Upper lobe of left lung (tissue), 6 donors: ENCODE measurements at places on chromosomes 16 and 17. TPM values are rescaled to one million over a fixed set of nuclear protein-coding genes. Genes with fewer than 3 reads are reported as not detected.

GRCh38 chr17:11293480-11293879 lies 52.5 kb downstream of the SHISA6 start:
- no peak overlapping the region for H3K4me3 ChIP-seq
- H3K4me1 ChIP-seq = no peaks in the 10 kb centered on the region
- DNase-seq = no peak
- H3K36me3 ChIP-seq = no peaks in the 10 kb centered on the region
- H3K27me3 ChIP-seq = no peaks in the 10 kb centered on the region
- H3K27ac ChIP-seq = no peak overlapping the region

GRCh38 chr16:56653218-56653617 lies 1.5 kb downstream of the MT1B start:
- no peak for DNase-seq
- H3K36me3 ChIP-seq = no peaks in the 10 kb centered on the region
- H3K27me3 ChIP-seq = no peaks in the 10 kb centered on the region

- DNase-seq = no peak
- H3K27ac ChIP-seq = peak overlapping the region; percentile 95
- H3K36me3 ChIP-seq = peaks cover 25% of the 10 kb centered on the region
- peaks cover 9% of the 10 kb centered on the region for H3K4me1 ChIP-seq
Measured at GRCh38 chr17:64386412-64387144, 4.1 kb downstream of the PECAM1 start.

DNA sequence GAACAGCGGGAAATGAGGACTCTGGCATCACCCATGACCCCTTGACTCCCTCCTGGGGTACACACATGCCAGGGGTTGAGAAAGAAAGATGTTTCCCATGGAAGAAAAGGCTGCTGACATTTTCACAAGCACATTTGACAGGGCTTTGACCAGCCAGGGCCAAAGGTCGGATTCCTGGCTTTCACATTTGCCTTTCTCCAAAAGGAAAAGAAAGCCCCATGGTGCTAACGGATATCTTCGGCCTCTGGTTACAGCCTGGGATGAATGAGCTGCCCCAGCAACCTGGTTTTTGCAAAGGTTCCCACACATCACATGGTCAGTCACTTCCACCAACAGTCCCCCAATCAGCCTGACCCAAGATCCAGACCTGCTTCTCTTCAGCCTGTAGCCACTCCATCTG lies 478.2 kb upstream of the CDH11 start:
- no peaks in the 10 kb centered on the region for H3K36me3 ChIP-seq
- no peaks in the 10 kb centered on the region for H3K4me1 ChIP-seq
- DNase-seq = no peak
- H3K27ac ChIP-seq = no peak overlapping the region
- H3K27me3 ChIP-seq = no peaks in the 10 kb centered on the region
- H3K4me3 ChIP-seq = no peak overlapping the region

DNA sequence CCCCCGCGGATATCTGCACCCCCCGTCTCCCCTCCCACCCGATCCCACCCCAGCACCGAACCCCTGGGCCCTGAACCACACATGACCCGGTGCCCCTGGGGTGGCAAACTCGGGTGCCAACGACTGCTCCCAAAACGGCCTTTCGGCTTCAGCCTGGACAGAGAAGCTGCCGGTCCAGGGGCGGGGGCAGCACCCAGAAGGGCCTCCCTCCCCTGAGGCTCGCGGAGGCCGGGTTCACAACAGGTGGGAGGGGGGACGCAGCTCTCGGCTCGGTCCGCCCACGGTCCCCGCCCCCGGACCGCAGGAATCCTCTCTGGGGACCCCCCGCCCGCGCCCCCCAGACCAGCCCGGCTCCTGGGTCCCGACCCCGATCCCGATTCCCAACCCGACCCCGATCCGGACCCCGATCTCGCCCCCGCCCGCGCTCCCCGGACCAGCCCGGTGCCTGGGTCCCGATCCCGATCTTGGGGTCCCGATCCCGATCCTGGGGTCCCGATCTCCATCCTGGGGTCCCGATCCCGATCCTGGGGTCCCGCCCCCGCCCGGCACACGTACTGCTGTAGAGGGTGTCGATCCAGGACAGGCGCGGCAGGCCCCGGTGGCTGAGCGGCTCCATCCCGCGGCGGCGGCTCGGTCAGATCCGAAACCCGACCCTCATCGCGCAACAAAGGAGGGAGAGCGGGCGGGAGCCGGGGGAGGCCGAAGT lies 516 bp downstream of the ABR start:
- DNase-seq = peak; percentile 91
- no peaks in the 10 kb centered on the region for H3K27me3 ChIP-seq
- peak overlapping the region; percentile 83 for H3K27ac ChIP-seq
- H3K4me3 ChIP-seq = peak overlapping the region; percentile 42
- H3K36me3 ChIP-seq = no peaks in the 10 kb centered on the region

- no peaks in the 10 kb centered on the region for H3K36me3 ChIP-seq
- no peaks in the 10 kb centered on the region for H3K27me3 ChIP-seq
- H3K4me3 ChIP-seq = no peak overlapping the region
- DNase-seq = no peak
- H3K27ac ChIP-seq = no peak overlapping the region
- H3K4me1 ChIP-seq = no peaks in the 10 kb centered on the region
Measured at GRCh38 chr17:5800646-5801045, 216.3 kb upstream of the NLRP1 start.

GRCh38 chr16:86563469-86564345 lies 2.9 kb upstream of the FOXC2 start:
- H3K36me3 ChIP-seq = no peaks in the 10 kb centered on the region
- peak; percentile 92 for DNase-seq
- no peak overlapping the region for H3K27ac ChIP-seq
- peaks cover 47% of the 10 kb centered on the region for H3K27me3 ChIP-seq
- peak overlapping the region; percentile 15 for H3K4me3 ChIP-seq

- no peak overlapping the region for H3K4me3 ChIP-seq
- H3K36me3 ChIP-seq = no peaks in the 10 kb centered on the region
- H3K27ac ChIP-seq = no peak overlapping the region
- DNase-seq = peak; percentile 39
Measured at GRCh38 chr17:32777436-32777835, 99.5 kb downstream of the MYO1D start.

DNA sequence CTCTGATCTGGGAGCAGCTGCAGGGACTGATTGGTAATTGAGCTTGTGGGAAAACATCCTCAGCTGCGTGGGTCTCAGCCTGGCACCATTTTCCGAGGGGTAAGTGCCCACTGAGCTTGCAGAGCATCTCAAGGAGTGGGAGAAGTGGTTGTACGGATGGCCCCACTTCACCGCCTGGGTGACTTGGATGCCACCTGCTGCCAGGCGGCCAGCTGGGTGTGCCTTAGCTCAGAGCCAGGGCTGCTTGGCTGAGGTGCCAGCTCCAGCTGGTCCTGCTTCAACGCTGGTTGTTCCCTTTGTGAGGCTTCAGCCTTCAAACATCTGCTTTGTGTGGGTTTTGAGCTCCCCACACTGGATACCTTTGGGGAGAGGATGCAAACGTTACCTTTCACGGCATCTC lies 482.7 kb upstream of the EEF2KMT start:
- no peaks in the 10 kb centered on the region for H3K36me3 ChIP-seq
- H3K4me1 ChIP-seq = no peaks in the 10 kb centered on the region
- peak; percentile 39 for DNase-seq
- H3K27ac ChIP-seq = no peak overlapping the region
- no peak overlapping the region for H3K4me3 ChIP-seq

- H3K27me3 ChIP-seq = no peaks in the 10 kb centered on the region
- peaks cover 26% of the 10 kb centered on the region for H3K4me1 ChIP-seq
- H3K27ac ChIP-seq = peak overlapping the region; percentile 59
- H3K36me3 ChIP-seq = no peaks in the 10 kb centered on the region
- no peak for DNase-seq
Measured at GRCh38 chr17:17036524-17036998, 5.7 kb upstream of the MPRIP start.

- no peaks in the 10 kb centered on the region for H3K36me3 ChIP-seq
- no peak for DNase-seq
- peak overlapping the region; percentile 93 for H3K4me3 ChIP-seq
- H3K4me1 ChIP-seq = peaks cover 82% of the 10 kb centered on the region
- no peaks in the 10 kb centered on the region for H3K27me3 ChIP-seq
Measured at GRCh38 chr16:4372001-4372577, 441 bp downstream of the VASN start.

- H3K4me1 ChIP-seq = peaks cover 19% of the 10 kb centered on the region
- DNase-seq = no peak
- H3K27me3 ChIP-seq = no peaks in the 10 kb centered on the region
Measured at GRCh38 chr17:61128661-61129115, 271.0 kb upstream of the TBX2 start.

- no peaks in the 10 kb centered on the region for H3K36me3 ChIP-seq
- no peak for DNase-seq
- no peaks in the 10 kb centered on the region for H3K4me1 ChIP-seq
- no peak overlapping the region for H3K27ac ChIP-seq
- H3K27me3 ChIP-seq = no peaks in the 10 kb centered on the region
- H3K4me3 ChIP-seq = no peak overlapping the region
Measured at GRCh38 chr17:6159541-6160231, 89.5 kb downstream of the WSCD1 start.

GRCh38 chr17:44132275-44132821 lies 8.9 kb upstream of the HDAC5 start:
- H3K4me3 ChIP-seq = no peak overlapping the region
- H3K4me1 ChIP-seq = no peaks in the 10 kb centered on the region
- no peaks in the 10 kb centered on the region for H3K36me3 ChIP-seq
- H3K27me3 ChIP-seq = no peaks in the 10 kb centered on the region
- H3K27ac ChIP-seq = no peak overlapping the region

DNA sequence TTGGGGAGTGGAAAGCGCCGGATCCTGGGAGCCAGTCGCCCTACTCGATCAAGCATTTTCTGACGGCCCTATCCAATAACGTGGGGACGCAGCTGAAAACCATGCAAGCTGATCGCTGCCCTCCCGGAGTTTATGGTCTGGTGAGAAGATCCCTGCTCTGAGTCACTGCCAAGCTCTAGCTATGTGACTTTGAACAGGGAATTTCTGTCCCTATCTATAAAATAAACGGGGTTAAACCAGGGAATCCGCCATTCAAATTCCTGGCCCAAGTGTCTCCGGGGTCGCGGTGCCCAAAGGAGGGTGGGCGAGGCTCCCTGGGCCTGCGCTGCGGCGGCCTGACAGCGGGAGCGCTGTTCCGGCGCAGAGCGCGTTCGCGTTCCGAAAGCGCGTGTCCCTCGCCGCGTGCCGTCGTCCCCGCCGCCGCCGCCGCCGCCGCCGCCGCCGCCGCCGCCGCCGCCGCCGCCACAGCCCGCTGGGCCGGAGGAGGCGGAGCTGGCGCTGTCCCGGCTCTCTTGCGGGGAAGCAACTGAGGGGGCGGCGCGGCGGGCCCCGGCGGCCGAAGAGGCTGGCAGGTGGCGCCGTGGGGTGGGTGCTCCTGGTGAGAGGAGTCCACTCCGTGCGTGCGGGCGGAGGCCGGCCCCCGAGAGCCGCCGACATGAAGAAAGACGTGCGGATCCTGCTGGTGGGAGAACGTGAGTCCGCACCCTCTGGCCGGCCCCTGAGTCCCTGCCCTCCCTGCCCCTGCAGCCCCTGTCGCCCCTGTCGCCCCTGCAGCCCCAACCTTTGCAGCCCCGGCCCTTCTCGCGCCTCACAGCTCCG lies at the start of gene RHOT1:
RHOT1 (plus strand) TSS at position 465 of the 819 bp plus-strand sequence; CDS start at position 656, 191 bp downstream.
- DNase-seq = peak; percentile 97
- no peaks in the 10 kb centered on the region for H3K36me3 ChIP-seq
- H3K4me1 ChIP-seq = peaks cover 30% of the 10 kb centered on the region

DNA sequence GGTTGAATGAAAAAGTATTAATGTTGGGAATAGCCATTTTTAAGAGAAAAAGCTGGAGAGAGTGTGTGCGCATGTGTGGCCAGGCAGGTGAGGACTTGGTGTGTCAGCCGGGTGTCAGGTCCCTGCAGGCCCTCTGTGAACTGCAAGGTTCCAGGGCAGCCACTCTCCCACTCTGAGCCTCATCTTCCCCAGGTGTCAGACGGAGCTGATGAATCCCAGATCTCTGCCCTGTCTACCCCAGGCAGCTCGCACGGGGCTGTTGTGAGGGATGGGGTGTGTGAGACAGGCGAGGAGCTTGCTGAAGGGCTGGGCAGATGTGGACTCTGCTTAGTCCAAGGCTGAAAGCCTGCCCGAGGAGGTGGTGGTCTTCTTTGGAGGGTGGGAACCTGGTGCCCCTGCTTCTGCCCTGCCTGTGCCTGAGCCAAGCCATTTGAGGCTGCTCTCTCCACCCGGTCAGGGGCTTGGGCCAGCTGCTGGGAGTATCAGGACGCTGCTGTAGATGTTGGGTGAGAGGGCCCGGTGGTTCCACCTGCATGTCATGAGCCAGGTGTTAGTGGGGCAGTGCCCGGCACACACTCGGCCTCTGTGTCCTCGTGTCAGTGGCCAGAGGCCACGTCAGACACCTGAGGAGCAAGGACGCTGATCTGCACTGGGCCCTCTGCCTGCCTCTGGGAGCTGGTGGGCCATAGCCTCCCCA lies 122.4 kb downstream of the RAB11FIP4 start:
- no peaks in the 10 kb centered on the region for H3K36me3 ChIP-seq
- H3K4me1 ChIP-seq = peaks cover 6% of the 10 kb centered on the region
- H3K4me3 ChIP-seq = no peak overlapping the region
- H3K27ac ChIP-seq = no peak overlapping the region
- no peak for DNase-seq
- H3K27me3 ChIP-seq = no peaks in the 10 kb centered on the region

DNA sequence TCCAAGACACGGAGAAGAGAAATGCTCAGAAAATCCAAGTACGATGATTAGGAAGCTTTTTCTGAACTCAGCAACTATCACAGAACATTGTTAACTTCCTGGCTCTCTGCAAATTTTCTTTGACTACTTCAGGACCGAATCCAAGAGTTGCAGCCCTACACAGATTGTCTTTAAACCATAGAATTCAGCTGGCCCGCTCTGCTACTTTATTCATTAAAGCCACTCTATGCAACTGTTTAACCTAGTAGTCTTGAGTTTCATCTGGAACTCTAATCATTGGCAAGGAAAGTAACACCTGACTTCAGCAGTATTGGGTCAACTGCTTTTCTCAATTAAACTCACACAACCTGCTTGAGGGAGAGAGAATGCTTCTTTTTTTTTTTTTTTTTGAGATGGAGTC lies 210.1 kb downstream of the SLC39A11 start:
- no peaks in the 10 kb centered on the region for H3K4me1 ChIP-seq
- no peak overlapping the region for H3K27ac ChIP-seq
- no peak overlapping the region for H3K4me3 ChIP-seq
- H3K36me3 ChIP-seq = no peaks in the 10 kb centered on the region
- DNase-seq = no peak
- H3K27me3 ChIP-seq = no peaks in the 10 kb centered on the region

GRCh38 chr16:80619824-80620223 lies 79.0 kb downstream of the DYNLRB2 start:
- no peaks in the 10 kb centered on the region for H3K4me1 ChIP-seq
- no peak overlapping the region for H3K4me3 ChIP-seq
- no peaks in the 10 kb centered on the region for H3K36me3 ChIP-seq
- no peaks in the 10 kb centered on the region for H3K27me3 ChIP-seq

Gene TBC1D3K
- not detected for total RNA-seq

Gene OR2C1
- total RNA-seq = not detected

Gene CACNA1H
- total RNA-seq = 9.3 TPM

Gene MARF1
- total RNA-seq = 94.3 TPM

Gene SLC5A11
- 0.86 TPM for total RNA-seq

Gene CD300LG
- 6.0 TPM for total RNA-seq

Gene KRT28
- not detected for total RNA-seq

Gene SLC38A8
- not detected for total RNA-seq

Gene HSD11B2
- 5.0 TPM for total RNA-seq

Gene ZCCHC14
- 25.0 TPM for total RNA-seq

Gene NOMO2
- total RNA-seq = 112 TPM

Gene DHX58
- 32.9 TPM for total RNA-seq
